ENCODE measurements at places on chromosomes 12 and 14. TPM values are rescaled to one million over a fixed set of nuclear protein-coding genes. Genes with fewer than 3 reads are reported as not detected.

Gene C14orf132
- total RNA-seq = 5.7 TPM

Gene IAPP
- total RNA-seq = not detected

DNA sequence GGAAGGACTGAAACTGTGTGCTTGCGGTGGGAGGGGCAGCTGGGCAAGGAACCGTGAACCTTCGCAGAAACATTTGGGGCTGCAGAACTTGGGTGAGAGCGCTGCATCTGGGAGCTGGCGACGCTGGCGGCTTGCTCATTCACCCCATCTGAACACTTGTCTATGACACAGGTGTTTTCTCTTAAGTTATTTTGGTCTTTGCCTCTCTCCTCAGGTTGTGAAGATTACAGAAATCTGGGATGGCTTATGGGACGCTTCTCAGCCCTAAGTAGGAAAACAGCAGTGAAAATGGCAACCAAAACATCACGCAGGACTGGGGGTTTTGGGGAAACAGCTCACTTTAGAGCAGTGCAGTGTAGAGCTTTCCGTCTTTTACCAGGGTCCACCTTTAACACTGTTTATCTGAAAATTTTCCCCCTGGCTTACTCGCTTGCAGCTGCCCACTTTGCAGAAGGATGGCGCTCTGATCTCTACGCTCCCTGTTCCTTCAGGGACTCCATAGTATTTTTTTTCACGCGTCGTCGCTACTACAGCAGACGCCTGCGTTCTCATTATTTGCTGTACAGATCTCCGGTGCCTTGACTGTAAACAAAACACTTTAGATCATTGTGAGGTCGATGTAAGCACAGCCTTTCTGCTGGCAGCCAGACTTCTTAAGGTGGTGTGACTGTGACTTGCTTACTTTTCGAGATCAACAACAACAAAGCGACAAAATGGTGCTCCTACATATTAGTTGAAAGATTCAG is 2.7 kb upstream of the CDKN1B start:
- peak; percentile 59 for DNase-seq

GRCh38 chr14:98704441-98704840 is 567.6 kb downstream of the BCL11B start:
- no peak for DNase-seq

GRCh38 chr12:28987538-28988324 is 161.3 kb upstream of the FAR2 start:
- no peak for DNase-seq

Gene TGFB3
- total RNA-seq = 0.37 TPM

Gene SYCP3
- 0.31 TPM for total RNA-seq

Gene SOAT2
- total RNA-seq = not detected

DNA sequence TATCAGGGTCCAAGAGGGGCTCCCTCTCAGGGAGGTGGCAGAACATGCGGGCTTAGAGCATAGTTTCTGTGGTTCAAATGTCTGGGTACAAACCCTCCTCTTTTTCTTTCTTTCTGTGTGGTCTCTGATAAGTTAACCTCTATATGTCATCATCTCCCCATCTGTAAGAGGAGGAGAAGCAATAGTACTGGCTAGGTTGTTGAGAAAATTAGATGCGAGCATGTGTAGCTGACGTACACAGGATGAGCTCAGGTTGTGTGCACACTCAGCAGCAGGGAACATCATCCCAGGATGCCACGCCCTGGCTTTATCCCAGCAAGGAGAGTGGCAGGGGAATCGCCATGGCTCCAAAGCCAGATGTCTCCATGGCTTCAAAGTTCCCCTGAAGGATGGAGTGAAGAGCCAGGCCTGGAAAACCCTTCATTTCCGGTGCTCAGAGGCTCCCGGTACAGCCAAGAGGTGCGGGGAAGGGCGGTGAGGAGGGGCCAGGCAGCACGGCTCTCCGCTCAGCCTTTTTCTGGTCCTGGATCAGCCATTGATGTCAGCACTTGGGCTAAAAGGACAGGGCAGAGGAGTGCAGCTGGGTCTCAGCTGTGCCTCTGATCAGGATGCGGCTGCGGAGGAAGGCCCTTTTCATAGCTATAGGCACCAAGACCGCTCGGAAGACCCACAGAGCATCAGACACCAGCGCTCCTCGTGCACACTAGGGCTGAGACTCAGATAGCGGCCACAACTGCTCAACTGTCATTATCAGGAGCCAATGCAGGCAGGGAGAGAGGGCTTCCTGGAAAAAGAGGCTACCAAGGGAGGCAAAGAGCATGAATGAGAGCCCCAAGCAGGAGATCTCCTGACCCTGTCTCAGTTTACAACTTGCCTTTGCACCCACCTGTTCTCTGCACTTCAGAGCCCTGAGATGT is 41.5 kb downstream of the ARL6IP4 start:
- DNase-seq = no peak

DNA sequence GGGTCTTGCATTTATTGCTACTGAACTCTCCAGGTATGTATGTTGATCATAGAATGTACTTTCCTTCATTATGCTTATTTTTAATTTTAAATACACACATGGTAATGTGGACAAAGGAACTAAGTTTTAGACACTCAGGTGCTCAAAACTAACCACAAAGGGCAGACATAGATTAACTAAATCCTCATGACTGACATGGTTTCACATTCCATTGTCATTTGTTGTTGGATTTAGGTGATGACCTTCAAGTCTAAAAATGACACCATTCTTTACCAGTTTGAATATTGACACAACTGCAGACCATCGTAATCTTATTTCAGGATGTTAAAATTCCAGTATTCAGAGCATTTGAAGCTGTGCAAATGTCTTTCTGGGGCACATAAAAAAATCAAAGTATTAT is 128.4 kb downstream of the BBS10 start:
- no peak for DNase-seq

DNA sequence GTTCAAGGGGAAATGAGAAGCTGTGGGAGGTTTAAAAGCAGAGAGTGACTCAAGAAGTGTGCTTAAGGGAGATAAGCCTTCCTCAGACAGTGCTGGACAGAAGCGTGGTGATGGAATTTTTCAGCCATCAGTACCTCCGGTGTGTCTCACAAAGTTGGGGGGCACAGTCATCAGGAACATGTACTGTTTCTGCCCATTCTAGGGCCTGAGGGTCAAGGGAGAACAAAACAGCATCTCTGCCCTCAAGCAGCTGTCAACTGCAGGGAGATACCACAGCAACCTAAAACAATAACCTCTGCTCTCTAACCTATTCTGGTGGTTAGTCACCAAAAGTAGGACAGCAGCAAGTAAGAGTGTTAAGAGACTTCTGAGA is 2.0 kb upstream of the STON2 start:
- DNase-seq = no peak

Gene GRIP1
- 19.5 TPM for total RNA-seq

GRCh38 chr12:51592034-51592705 is 1.1 kb downstream of the SCN8A start:
- no peak for DNase-seq

DNA sequence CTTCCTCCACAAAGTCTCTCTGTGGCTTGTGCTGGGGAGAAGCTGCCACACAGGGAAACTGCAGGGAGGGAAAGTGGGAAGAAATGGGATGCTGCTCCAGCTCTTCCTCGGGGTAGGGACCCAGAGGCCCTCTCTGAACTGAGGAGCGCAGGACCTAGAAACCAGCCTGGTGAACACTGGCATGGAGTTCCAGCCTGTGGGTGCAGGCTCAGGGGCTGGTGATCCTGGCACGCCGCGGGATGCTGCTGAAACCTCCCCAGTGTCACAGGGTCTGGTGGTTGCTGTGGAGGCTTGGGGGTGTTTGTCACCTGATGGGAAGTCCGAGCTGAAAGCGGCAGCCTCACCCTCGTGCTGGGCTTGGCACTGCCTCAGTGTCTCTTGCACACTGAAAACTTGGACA is 5.2 kb upstream of the KRT75 start:
- DNase-seq = no peak

DNA sequence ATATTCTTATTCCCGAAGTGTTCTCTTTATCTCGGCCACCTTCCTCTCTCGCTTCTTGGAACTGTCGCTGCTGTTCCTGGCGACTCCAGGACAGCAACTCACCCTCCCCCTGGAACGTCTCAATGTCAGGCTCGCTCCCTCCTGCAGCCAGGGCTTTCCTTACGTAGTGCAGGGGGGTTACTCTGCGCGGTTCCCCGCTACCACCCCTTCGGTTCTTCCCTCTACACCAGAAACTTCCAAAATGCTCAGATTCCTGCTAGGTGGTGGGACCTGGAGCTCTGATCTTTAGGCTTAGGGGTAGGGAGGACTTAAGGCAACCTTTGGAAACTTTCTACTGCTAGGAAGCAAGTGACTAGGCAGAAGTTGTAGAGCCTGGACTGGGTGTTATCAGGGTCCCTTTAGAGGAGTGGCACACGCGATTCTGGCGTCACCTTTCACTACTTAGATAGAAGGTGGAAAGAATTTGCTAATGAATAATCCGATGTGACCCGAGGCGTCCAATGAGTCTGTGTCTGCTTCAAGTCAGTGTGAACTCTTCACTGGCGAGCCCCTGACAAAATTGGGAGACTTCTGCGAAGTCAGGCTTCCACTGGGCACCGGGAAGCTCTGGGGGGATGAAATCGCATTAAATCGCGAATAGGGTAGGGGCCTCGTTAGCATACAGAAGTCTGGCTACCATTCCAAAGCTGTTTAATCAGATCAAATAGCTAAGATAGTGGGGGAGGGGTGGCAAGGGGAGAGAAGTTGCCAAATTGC is 900 bp upstream of the DPF3 start:
- peak; percentile 59 for DNase-seq

Gene GYS2
- total RNA-seq = not detected

Gene LIN52
- 9.9 TPM for total RNA-seq

Gene CLEC6A
- total RNA-seq = 0.17 TPM

Gene DPPA3
- total RNA-seq = 2.0 TPM

DNA sequence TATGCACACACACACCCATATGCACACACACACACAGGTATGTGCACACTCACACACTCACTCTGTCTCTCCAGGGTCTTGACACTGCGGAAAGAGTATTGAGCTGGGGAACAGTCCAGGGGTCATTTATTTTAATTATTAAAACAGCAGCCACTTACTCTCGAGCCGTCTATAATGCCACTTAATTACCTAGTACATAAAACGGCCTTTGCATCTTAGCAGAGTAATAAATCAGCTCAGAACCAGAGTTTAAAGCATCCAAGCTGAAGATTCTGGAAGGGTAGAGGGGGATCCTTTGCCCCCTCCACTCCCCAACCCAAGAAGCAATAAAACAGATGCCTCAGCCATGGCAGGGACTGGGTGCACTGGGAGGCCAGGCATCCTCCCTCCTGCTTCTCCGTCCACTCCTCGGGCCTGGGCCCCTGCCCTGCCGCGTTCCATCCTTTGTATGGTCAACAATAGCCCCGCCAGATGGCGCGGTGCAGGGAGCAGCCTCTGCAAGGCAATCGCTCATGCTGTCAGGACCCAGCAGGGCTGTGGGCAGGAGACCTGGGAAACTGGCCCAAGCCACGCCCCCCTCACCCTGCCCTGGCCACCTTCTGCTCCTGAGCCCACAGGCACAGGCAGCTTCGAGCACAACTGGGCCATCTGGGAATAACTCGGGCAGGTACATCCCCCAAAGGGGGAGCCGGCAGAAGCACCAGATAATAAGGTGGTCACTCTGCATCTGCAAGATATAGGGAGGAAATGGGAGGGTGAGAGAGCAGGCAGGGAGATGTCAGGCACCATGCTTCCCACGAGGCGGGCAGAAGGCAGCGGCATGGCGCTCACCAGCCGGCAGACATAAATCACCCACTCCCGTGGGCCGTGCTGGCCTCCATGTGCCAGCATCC is 40.9 kb downstream of the CCDC85C start:
- DNase-seq = peak; percentile 96

- DNase-seq = no peak
Measured at GRCh38 chr14:54767450-54767849, 135.2 kb downstream of the GCH1 start.

DNA sequence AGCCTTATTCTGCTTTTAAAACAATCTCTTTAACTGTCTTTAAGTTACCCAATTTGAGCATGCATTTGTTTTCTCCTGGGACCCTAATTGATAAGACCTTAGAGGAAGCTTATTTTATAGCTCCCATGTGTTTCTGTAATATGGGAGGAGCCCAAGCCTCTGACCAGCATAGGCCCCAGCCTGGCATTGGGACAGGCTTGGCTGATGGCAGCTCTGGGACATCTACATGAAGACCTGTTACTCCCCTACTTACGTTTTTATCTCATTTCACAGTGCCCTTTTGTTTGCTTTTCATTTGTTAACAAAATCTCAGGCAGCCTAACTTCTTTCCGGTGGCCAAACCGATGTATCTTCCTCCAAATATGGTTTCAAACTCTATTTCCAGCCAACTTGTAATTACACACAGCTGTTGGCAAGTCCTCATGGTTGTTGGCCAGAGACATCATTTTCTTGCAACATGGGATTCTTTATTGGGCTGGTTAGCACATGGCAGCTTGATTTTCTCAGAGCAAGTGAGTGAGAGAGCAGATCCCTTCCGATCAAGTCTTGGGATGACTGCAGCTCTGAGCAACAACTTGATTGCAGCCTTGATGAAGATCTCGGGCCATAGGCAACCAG is 1117.5 kb downstream of the AACS start:
- DNase-seq = no peak

DNA sequence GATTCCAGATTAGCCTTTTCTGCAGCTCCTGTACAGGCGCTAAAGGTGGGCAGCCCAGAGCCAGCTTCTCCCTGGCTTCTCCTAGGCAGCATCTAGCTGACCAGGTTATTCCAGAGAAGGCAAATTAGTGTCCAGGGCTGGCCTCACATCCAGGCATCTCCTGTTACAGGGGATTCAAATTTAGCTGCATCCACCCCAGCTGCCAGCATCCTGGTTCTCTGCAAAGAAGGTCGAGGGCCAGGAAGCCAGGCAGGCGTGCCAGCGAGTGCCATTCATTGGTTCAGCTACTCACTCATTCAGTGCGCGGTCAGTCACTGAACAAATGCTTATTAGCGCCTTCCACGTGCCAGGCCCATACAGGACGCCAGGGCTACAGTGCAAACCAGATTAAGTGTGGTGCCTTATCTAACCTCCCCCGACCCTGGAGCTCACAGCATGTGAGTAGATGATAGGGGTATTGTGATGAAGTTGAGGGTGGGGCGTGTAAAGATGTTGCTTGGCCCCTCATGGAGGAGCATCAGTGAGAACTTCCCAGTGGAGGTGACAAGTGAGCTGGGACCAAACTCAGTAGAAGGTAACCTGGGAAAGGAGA is 15.7 kb upstream of the FAM222A start:
- no peak for DNase-seq

Gene NKX2-1
- total RNA-seq = not detected

- DNase-seq = no peak
Measured at GRCh38 chr12:56410768-56411167, 38.5 kb downstream of the TIMELESS start.

Gene MYBPC1
- total RNA-seq = not detected

DNA sequence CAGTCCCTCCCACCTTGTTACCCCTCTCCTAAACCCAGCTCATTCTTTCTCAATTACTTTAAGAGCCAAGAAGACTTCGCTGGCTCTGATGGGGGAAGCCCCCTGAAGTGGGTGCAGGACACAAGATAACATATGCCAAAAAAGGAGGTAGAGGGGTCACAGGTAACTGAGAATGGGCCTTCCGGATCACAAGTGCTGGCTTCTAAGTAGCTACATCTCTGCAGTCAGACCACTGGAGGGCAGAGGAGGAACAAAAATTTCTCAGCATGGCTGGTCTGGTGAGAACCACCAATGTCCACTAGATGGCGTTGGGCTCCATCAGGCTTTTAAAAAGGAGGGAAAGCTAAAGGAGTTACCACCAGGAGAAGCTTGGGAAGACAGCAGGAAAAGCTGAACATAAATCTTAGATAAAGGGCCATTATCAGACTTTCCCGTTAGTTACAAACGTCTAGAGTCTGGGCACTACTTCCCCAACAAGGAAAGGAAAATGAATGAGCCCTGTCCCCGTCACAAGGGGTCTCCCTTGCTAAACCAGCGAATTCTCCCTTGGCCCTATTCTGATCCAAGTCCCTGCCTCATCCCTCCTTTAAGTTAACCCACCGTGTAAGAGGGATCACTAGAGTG is 11.6 kb upstream of the CDH24 start:
- DNase-seq = peak; percentile 91

Gene PGF
- total RNA-seq = 2.3 TPM

All from H9 (cell line).